ENCODE measurements at places on chromosomes 13 and 19. TPM values are rescaled to one million over a fixed set of nuclear protein-coding genes. Genes with fewer than 3 reads are reported as not detected.

- no peak for DNase-seq
Observed at GRCh38 chr13:26253262-26253786, 605 bp upstream of the CDK8 start.

The CACNG8 gene
- polyA plus RNA-seq, result 0.52 TPM

The NTF4 gene
- polyA plus RNA-seq, result 0.09 TPM

- DNase-seq, result no peak
Observed at GRCh38 chr19:49338691-49339300, 3.6 kb downstream of the CD37 start.

DNA sequence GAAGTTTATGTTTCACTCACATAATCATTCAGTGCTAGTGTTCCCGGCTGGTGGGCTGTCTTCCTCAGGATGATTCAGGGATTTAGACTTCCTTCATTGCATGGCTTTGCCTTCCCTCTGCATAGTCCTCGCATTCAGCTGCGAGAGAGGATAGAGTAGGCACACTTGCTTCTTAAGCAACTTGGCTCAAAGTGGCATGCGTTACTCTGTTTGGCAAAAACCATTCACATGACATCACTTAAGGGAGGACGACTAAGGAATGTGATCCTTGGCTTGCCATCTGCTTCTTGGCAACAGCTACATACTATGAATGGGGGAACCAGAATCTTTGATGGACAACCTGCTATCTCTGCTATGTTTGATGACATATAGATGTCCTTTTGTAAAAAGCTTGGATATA, 359.3 kb downstream of the TDRD3 start:
- no peak for DNase-seq

DNA sequence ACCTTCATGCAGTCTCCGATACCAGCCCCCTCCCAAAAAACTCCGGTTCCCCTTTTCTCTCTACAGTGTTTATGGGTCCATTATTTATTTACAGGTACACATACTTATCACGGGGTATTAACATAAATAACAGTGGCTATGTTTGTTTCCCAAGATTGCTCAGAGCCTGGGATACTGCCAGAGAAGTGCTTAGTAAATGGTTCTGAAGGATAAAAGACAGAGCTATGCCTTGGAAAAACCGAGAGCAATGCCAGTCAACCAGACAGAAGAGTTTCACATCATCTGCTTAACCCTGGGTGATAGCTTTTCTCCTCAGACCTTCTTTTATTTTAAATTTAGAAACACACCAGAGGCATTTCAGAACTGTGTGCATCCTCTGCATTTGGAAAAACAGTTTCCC, 61.3 kb downstream of the NUFIP1 start:
- no peak for DNase-seq

GRCh38 chr19:46206682-46207081, 22.9 kb upstream of the IGFL1 start:
- DNase-seq, result no peak

The KHSRP gene
- polyA plus RNA-seq, result 57.0 TPM

The ADGRE1 gene
- polyA plus RNA-seq, result not detected

GRCh38 chr19:3109491-3109890, 15.3 kb downstream of the GNA11 start:
- no peak for DNase-seq
